Sigmoid colon (tissue), 7 donors: ENCODE measurements at places on chromosomes 1 and 21. TPM values are rescaled to one million over a fixed set of nuclear protein-coding genes. Genes with fewer than 3 reads are reported as not detected.

- no peak for DNase-seq
These were observed 154.4 kb downstream of the OMA1 start for GRCh38 chr1:58392083-58392482.

DNA sequence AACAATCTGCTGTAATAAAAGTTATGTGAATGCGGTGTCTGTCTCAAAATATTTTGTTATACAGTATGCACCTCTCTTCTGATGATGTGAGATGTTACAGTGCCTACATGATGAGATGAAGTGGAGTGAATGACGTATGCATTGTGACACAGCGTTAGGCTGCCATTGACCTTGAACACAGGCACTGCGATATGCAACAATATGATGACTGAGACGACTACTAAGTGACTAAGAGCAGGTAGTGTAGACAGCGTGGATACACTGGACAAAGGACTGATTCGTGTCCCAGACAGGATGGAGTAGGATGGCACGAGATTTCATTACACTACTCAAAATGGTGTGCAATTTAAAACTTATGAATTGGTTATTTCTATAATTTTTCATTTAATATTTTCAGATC, 8.4 kb downstream of the SGIP1 start:
- DNase-seq = no peak

DNA sequence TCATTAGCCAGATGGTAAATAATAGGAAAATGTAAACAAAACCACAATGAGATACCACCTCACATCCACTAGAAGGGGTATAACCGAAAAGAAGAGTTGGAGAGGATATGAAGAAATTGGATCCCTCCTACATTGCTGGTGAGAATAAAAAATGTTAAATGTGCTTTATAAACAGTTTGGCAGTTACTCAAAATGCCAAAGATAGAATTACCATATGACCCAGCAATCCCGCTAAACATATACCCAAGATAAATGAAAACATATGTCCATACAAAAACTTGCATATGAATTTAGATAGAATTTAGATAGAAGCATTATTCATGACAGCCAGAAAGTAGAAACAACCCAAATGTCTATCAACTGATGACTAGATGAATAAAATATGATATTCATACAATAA, 4.4 kb upstream of the FMO2 start:
- no peak for DNase-seq

DNA sequence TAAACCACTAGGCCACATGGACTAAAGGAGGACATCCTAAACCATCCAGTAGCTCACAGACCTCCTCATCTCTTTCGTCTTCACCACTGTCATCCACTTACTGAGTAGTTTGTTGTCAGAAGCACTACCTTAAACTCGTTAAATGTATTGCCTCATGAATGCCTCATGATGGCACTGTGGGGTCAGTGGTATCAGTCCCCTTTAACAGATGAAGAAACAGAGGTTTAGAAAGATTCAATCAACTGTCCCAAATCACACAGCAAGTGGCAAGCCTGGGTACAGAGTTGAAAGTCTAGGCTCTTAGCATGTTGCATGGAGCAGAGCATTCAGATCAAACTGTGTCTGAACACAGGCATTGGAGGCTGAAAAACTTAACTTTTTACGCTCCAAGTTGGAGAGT, 183.6 kb upstream of the KIAA0040 start:
- DNase-seq = no peak

GUCA2B gene
- not detected for total RNA-seq
